ENCODE measurements at places on chromosomes 3 and 15. TPM values are rescaled to one million over a fixed set of nuclear protein-coding genes. Genes with fewer than 3 reads are reported as not detected.

GRCh38 chr3:89107461-89108290 lies at the start of gene EPHA3:
TSS of gene EPHA3 (plus strand) at chr3:89107621. CDS start at chr3:89107749, 128 bp downstream.
- DNase-seq = peak; percentile 67

DNA sequence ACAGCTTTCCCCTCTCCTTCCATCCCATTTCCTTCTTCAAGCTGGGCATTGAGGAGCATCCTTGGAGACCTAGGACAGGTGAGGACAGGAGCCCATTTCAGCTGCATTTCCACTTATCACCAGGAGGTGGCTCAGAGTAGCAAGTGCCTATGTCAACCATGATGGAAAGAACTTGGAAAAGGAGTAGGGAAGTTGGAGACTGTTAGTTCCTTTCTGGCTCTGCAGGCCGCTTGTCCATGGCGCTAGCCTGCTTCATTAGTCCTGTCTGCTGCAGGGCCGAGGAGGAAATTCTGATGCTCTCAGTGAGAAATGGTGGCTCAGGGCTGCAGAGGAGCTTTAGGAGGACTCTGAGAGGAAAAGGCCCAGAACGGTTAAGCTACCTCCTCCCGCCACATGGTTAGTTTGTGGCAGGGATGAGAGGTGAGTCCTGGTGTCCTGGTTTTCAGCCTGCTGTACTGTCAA lies 7.0 kb upstream of the CD276 start:
- peak; percentile 72 for DNase-seq

Gene ISLR2
- total RNA-seq = 0.21 TPM

- DNase-seq = no peak
Observed at GRCh38 chr15:89876396-89877082, 17.3 kb downstream of the AP3S2 start.

DNA sequence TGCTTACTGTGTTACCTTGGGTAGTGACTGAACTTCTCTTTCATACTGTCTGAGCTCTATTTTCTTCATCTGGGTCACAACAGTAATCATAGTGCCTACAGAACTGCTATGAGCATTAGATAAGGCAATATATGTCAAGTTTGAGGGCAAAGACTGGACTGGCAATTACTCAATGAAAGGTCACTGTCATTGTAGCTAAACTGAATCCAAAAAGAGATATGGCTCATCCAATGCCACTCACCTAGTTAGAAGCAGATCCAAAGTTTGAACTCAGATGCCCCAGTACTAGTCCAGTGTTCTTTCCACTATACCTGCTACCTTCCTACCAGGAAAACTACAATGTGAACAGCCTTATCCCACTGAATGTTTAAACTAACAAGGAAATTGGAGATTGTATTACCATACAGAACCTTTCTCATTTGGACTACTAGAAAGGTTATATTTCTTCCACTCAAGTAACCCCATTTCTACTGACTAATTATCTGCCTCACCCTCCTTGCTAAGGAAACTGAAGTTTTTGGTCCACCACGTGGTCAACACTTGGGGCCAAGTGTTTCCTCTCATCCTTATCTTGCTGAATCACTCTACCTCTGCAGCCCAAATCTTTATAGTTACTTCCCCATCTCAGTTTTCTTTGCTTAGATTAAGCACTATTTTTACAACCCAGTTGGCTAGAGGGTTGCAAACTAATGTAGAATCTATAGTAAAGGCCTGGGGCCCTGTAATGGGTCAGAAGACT lies 202.3 kb upstream of the LPP start:
- DNase-seq = no peak

Gene ACP3
- 5.0 TPM for total RNA-seq

GRCh38 chr15:90762109-90762508 lies 45.0 kb downstream of the BLM start:
- DNase-seq = no peak

- no peak for DNase-seq
Observed at GRCh38 chr3:72436863-72437592, 411.2 kb downstream of the SHQ1 start.

Gene RPP14
- total RNA-seq = 17.0 TPM

Gene DUT
- 84.7 TPM for total RNA-seq

DNA sequence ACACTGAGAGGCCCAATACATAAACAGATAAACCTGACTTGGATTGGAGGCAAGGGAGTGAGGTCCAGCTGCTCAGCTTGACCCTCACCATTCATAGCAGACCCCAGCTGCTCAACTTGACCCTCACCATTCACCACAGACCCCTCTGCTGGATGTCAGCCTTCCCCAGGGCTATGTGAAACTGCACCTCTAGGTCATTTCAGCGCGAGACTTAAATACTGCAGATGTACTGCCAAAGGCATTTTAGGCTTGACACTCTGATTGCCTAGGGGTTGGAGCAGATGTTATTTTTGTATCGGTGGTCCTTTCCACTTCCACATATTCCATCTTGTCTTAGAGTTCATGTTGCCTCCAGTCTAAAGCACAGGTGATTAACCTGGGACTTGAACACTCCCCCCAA lies 41.5 kb upstream of the FAM98B start:
- no peak for DNase-seq

- no peak for DNase-seq
Observed at GRCh38 chr15:81941479-81941878, 104.3 kb downstream of the MEX3B start.

DNA sequence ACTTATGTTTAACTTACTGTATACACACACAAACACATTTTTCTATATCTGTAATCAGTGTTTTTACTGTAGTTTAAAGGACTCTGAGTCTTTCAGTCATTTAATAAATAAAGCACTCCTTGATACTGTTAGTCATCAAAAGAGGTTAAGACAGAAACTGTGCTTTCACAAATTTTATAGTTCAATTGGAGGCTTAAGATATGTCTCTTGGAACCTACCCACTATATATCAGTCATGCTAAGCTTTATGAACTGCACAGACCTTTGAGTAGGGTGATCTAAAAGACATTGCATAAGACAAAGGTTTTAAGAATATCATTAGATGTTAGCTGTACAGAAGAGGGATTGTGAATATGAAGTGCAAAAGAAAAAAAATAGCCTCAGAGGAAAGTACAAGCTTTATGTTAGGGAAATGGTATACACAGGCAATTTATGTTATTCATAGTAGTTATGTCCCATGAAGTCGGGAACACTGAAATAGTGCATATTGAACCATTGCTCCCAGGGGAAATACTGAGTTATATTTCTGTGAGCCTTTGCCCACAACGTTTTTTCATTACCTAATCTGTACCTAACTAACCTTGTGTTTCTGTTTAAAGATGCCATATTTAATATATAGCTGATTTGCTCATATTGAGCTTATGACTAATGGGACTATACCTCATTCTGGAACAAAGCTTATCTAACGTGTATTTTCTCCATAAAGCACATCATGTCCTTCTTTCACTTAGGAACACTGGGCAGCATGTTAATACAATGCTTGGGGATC lies 19.7 kb downstream of the CHMP2B start:
- no peak for DNase-seq

DNA sequence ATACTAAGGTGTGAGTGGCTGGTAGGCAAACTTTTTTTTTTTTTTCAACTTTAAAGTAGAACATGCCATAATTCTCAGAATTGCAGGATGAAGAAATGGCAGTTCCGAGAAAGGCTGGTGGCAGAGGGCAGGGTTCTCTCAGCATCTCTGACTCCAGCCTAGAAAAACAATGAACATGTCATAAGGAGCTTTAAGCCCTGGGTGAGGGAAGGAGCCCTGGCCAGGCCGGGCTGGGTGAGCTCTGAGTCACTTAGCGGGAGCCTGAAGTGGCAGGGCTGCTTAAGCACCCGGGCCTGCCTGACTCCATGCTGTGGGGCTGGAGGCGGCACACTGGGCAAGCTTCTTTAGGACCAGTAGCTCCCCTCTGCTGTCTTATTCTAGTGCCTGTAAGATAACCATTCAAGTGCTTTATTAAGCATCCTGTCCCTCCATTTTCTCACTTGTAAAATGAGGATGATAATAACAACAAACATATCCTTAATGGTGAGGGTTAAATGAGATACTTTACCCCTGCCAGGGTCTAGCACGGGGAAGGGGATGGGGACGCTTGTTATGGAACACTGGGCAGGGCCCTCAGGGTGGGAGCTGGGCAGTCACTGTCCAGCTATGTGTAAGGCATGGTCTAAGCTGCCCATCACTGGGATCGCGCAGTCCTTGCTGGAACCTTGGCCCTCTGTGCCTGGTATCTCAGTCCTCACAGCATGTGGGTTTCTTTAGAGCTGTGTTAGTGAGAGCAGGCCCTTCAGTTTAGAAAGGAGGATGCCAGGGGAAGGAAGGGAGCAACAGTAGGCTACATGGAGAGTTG lies 18.4 kb downstream of the SMAD6 start:
- no peak for DNase-seq
